ENCODE measurements at places on chromosomes 2 and 18.

DNA sequence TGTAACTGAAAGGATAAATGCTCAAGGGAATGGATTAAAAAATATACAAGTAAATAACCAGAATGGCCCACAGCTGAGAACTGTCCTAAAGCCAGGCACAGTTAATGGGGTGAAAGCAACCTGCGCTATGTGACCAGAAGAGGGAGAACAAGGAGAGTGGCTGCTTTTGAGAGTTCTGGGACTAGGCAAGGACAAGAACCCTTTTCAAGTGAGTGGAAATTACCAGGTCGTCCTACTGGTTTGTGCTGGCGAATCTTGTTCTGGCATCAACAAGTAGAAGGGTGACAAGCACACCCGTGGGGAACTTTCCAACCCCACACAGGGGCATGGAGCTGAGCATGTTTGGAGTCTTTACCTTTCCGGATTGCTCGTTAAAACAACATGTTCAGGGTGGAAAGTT is 82.8 kb downstream of the TMEM17 start:
- no peak for DNase-seq

DNA sequence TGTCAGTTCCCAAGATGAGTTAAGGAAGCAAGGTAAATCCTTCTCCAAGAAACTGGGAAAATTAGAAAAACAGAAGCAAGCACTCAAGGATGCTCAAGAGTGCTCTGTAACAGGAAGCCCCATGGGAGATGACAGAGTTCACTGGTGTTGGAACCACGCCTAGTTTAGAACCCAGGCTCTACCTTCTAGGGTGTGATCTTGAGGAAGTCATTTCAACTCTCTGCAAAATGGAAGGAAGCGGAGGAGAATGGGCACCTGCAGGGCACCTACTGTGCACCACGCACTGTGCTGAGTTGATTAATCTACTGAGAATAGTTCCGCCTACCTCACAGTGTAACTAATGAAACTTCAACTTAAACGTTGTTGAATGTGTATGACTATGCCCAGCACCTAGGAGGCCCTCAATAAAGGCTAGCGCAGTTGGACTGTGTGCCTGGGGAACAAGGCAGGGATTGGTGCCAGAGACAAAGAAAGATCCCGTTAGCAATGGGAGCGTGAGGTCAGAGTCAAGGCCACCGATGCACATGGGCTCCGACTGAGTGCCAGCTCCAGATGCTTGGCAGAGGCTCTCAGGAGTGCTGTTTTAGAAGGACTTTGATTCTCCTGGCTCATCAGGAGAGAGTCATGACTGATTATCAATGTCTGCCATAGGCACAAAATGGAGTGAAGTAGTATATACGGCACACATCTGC is 93.7 kb downstream of the MAPK4 start:
- no peak for DNase-seq

- DNase-seq: no peak
These were observed 34.4 kb upstream of the KLF7 start for GRCh38 chr2:207200136-207200535.

- DNase-seq: no peak
These were observed 364.8 kb downstream of the TNS1 start for GRCh38 chr2:217638031-217638430.

DNA sequence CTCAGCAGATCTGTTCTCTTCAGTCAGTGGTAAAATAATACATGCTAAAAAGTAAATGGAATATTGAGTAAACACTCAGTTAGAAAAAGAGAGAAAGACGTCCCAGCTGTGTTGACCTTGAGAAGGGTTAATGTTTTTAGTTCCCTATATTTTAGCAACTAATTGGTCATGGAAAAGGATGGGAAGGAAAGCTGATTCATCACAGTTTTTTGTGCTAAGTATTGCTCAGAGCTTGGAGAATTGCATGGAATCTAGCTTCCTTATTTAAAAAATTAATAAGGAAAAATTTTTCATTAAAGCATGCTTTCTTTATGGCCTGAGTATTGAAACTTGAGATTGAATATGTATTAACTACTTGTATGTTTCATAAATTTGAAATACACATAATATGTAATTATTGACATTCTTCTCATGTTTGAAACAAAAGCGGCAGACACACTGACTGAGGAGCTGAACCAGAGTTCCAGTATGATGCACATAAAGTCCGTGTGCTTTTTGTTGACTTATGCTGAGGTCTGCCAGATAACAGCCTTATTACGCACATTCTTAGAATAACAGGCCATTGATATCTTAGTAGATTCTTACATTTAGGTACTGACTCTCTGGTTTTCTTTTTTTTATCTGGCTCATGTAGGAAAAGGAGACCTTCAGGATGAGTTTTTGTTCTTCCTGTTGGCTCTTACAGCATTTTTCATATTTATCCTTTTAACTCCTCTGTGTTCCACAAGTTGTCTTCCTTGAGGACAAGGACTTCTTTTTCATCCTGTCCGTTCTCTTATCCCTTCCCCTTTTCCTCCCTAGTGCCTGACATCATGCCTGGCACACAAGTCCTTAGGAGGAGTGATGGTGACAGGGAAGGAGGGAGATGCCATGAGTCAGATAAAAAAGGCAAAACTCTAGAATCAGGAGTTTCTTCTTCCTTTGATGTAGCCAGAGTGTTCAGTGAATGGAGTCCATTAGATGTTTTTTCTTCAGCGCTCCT is 194.1 kb downstream of the PTPRM start:
- DNase-seq: peak; percentile 71

DNA sequence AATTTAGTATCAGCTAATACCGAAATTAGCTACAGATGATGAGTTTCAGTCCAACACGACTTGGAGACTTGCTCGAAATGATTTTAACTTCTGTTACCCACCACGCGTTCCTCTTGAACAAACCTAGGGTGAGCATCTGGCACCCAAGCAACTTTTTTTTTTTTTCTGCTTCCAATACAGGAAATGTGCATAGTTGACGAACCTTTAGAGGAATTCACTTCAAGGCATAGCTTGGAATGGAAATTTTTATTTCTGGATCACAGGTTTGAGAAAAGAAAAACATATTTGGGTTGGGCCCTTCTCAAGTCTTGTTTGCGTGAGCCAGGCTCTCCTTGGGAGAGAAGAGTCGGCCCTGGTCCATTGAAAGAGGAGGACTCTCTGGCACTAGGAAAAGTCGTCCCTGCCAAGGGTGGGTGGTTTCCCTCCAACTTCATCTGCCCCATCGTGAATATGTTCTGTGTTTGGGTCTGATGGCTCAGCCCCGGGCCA is 37.4 kb upstream of the RPL31 start:
- no peak for DNase-seq

DNA sequence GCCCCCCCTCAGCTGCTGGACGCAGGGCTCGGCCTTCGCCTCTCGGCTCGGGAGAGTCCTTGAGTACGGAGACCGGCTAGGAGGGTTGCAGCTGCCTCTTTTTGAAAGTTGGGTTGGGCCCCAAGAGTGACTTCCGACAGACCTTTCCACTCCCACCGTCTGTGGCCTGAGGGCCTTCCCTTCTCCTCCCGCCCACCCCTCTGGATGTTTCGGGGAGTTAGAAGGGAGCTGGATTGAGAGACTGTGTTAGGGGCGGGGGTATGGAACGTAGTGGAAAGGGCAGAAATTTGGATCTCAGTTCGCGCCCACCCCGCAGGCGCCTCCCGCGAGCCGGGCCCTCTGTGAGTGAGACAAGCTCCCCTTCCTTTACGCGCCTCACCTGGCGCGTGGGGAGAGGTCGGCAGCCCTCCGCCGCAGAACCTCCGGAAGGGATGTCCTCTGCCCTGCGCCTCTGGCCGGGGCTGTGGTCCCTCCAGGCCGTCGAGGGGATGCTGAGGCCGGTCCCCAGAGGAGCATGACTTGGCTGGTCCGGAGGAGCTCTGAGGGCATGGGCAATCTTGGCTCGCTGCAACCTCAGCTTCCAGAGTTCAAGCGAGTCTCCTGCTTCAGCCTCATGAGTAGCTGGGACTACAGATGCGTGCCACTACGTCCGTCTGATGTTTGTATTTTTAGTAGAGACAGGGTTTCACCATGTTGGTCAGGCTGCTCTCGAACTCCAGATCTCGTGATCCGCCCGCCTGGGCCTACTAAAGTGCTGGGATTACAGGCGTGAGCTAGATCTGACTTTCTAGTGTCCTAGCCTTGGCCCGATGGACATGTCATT is 15.9 kb downstream of the C2orf74 start:
- peak; percentile 55 for DNase-seq

DNA sequence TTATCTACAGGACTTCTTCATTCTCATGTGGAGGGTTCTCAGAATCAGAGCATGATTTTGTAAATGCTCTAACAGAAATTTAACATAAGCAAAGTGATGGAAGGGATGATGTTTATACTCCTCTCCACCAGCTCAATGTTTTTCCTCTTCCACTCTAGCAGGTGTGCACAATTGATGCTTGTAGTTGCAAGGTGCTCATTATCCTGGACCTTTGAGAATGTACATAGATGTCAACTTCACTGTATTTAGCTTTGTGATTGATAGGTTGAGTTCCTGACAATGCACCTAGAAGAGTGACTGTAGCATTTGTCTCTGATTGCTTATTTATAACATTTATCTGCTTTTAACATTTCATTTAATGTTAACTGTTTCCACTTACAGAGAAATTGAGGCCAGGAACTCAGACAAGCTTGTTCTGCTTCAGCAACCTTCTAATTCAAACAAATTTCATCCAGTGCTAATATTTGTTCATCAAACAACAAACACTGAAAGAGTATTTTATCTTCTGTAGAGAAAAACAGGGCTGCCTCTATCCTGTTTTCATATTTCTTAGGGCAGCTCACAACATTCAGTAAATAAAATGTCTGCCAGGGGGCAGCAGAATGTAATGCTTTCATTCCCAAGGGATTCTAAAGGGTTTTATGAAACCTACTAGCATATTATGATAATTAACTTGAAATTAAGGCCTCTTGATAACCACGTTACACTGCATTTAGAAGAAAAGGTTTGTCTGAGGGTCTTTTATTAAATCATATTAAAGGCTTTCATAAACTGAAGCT is 127.9 kb upstream of the NOL4 start:
- peak; percentile 43 for DNase-seq

DNA sequence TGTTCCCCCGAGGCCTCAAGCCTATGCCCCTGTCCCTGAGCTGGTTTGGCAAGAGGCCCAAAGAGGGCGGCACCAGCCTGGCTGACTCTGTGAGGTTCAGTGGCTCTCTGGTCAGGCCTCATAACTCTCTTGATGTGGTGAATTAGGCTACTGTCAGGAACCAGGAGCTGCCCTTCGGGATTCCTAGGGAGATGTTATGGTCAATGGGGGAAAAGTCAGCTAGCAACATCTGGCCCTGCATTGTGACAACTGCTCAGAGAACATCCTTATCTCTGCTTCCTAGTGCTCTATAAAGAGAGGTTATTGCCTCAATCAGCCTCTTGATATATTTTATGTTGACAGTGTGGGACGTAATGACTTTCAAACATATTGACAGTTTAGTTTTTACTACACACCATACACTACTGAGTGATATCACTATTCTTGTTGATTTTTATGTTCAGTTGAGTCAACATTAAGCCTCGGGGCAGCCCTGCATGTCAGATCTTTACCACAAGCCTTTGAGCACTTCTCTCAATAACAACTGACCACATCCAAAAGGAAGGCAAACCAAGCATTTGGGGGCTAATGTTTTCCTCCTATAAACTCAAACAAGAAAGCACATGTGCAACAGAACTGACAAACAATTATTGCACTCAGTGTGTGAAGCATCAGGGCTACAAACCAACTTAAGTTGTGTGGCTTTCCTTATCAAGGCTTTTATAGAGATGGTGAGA is 448.3 kb upstream of the SLC14A2 start:
- DNase-seq: peak; percentile 28

GRCh38 chr2:161238560-161239325 is 69.5 kb upstream of the PSMD14 start:
- peak; percentile 78 for DNase-seq

Measured in astrocyte of the hippocampus (primary cell).